ENCODE measurements at places on chromosomes 1 and 21.

- DNase-seq, result no peak
Measured at GRCh38 chr1:218414060-218414728, 69.1 kb downstream of the TGFB2 start.

- no peak for DNase-seq
Measured at GRCh38 chr1:63936276-63936675, 162.5 kb downstream of the ROR1 start.

DNA sequence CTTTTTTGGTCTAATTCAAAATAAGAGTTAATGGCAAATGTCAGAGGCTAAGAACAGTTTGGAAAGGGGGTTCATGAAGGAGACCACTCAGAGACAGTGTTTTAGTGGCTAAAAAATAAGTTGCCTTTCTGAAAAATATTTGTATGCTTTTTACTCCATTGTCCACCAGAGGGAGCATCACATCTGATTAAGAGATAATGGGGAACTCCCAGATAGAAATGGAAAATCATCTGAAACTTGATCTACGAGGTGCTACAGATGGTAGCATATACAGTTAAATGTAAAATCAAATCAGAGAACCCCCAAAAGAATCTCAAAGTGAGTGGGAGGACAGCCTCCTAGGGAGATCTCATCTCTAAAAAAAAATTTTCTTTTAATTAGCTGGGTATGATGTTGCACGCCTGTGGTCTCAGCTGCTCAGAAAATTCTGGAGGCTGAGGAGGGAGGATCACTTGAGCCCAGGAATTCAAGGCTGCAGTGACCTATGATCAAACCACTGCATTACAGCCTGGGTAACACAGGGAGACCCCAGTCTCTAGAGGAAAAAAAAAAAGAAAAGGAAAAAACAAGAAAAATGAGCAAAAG is 9.7 kb downstream of the SMYD3 start:
- DNase-seq, result peak; percentile 60

- no peak for DNase-seq
Measured at GRCh38 chr1:24248859-24249258, 61.8 kb upstream of the IFNLR1 start.

GRCh38 chr1:47436979-47437446 is 831 bp upstream of the FOXD2 start:
- DNase-seq, result no peak

- DNase-seq, result peak; percentile 42
Measured at GRCh38 chr1:52523376-52523775, 29.5 kb downstream of the TUT4 start.

- DNase-seq, result no peak
Measured at GRCh38 chr1:211536606-211537005, 42.4 kb downstream of the SLC30A1 start.

DNA sequence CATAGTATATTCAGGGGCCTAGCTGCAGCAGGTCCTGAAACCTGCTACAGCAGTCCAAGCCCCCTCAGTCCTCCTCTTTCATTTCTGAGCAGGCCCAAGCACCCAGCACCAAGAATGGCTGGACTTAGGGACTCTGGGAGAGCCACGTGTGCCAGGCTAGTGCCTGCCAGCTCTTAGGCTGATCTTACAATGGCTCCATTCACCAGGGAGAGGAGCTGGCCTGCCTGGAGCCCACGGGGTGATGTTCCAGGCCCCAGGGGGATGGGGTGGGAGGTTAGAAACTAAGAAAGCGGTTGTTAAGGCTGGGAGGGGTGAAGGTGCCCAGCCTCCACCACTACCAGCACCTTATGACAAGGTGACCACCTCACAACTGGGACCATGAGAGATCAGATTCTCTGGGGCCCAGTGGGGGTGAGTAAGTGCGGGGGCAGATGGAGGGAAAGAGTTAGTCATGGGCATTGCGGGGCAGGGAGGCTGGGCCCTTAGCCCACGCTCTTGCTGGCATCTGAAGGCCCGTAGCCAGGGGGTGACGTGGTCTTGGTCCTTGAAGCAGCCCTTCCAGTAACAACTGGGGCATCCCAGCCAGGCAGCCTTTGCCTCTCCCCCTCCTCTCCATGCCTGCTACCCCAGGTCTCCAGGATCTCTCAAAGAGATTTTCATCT is 30.3 kb upstream of the CLIC4 start:
- no peak for DNase-seq

GRCh38 chr1:46793126-46793525 is 5.7 kb upstream of the CYP4B1 start:
- no peak for DNase-seq

GRCh38 chr21:46061518-46061917 is 36.4 kb upstream of the COL6A2 start:
- DNase-seq, result no peak

GRCh38 chr1:95650631-95651030 is 416.6 kb downstream of the RWDD3 start:
- DNase-seq, result no peak

DNA sequence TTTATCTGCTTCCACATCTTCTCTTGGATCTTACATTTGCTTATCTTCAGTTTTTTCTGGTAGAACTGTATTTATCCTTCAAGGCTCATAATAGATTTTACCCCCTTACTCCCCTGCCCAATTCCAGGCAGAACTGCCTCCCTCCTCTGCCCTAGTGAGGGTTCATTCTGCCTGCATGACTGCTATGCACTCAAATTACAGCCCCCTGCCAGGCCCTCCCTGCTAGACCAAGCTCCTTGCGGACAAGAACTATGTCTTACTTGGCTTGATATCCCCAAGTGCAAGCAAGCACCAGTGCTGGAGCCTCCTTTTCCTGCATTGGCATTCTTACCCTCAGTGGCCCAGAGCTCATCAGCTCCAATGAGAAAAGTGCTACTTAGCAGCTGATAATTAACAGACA is 18.1 kb downstream of the MAPKAPK2 start:
- no peak for DNase-seq

- no peak for DNase-seq
Measured at GRCh38 chr1:57832612-57833011, 408.8 kb upstream of the DAB1 start.

DNA sequence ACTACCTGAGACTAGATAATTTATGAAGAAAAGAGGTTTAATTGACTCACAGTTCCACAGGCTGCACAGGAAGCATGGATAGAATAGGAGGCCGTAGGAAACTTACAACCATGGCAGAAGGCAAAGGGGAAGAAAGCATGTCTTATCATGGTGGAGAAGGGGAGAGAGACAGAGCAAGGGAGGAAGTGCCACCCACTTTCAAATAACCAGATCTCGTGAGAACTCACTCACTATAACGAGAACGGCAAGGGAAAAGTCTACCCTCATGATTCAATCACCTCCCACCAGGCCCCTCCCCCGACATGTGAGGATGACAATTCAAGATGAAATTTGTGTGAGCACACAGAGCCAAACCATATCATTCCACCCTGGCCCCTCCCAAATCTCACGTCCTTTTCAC is 4.7 kb upstream of the C21orf91 start:
- DNase-seq, result no peak

- no peak for DNase-seq
Measured at GRCh38 chr1:208029381-208030287, 118.7 kb upstream of the CD34 start.

- no peak for DNase-seq
Measured at GRCh38 chr1:153395136-153395685, 4.3 kb upstream of the S100A8 start.

DNA sequence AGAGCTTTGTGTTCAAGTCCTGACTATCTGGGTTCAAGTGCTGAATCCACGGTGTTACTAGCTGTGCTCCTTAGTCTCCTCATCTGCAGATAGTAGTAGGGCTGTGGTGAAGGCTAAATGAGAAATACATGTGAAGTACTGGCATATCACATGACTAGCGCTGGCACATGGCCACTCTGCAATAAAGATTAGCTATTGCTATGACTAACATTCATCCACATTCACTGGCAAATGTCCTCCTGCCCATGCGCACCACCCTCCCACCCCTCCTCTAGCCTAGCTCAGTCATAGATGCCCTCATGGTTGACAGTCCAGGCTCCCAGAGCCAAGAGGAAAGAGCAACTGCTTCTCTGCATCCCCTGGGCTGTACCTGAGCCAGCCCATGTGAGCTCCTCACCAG is 8.5 kb upstream of the COL8A2 start:
- no peak for DNase-seq

- no peak for DNase-seq
Measured at GRCh38 chr1:150233359-150234308, 2.3 kb downstream of the ANP32E start.

DNA sequence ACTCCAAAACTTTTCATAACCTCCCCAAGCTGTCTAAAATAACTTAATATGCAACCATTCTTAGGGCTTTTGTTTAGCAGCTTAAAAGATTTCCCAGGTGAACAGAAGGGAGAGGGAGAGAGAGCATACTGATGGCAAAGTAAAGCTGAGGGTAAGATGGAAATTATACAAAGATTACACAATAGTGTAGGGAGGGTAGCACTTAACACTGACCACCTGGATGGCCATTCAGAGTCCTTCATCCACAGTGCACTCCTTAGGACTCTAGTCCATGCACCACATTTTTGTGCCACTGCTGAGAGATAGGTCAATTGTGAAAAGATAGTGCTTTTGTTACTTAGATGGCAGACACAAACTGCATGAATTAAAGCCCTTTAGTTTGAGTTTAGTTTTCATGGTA is 574.6 kb downstream of the LMO4 start:
- no peak for DNase-seq

GRCh38 chr1:210489491-210489890 is 160.8 kb downstream of the HHAT start:
- no peak for DNase-seq

DNA sequence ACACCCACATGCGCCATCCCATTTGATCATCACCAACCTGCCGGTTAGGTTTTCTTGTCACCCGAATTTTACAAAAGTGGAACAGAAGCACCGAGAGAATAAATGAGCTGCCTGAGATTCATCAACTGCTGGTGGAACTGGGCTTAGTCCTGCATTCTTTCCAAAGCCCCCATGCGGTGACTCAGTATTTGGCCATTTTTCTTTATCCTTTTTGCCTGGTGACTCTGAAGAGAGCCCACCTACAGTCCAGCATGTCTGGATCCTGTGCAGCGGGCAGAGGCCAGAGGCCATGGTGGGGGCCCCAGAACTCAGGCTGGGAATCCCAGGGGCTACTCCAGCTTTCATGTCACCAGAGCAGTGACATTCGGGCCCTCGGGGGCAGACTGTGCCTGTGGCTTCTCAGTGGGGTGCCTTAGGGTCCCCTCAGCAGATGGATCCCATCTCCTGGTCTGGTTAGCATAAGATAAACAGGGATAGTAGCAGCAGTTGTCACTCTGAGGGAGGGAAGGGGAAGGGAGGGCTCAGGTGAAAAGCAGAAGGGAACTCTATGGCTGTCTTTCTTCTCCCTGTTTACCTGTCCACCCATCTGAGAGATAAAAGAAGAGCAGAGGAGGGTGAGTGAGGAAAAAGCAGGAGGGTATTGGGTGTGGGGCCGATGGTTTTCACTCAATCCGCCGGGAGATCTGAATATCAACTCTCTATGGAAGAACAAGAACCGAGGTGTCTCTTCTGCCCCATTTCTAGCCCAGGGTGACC is 63.2 kb downstream of the KIF26B start:
- DNase-seq, result no peak

DNA sequence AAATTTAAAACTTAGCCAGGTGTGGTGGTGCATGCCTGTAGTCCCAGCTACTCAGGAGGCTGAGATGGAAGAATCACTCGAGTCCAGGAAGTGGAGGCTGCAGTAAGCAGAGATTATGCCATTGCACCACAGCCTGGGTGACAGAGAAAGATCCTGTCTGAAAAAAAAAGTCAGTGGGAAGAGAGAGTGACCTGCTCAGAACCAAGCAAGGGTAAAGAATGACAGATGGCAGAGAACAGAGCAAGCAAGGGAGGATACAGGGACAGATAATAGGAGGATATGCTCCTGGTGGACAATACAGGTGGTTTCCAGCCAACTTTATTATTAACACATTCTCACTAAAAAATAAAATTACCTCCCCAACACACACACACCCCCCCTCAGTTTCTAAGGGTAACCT is 4.6 kb upstream of the TMEM51 start:
- no peak for DNase-seq

GRCh38 chr1:172323686-172324085 is 96.8 kb upstream of the C1orf105 start:
- no peak for DNase-seq

DNA sequence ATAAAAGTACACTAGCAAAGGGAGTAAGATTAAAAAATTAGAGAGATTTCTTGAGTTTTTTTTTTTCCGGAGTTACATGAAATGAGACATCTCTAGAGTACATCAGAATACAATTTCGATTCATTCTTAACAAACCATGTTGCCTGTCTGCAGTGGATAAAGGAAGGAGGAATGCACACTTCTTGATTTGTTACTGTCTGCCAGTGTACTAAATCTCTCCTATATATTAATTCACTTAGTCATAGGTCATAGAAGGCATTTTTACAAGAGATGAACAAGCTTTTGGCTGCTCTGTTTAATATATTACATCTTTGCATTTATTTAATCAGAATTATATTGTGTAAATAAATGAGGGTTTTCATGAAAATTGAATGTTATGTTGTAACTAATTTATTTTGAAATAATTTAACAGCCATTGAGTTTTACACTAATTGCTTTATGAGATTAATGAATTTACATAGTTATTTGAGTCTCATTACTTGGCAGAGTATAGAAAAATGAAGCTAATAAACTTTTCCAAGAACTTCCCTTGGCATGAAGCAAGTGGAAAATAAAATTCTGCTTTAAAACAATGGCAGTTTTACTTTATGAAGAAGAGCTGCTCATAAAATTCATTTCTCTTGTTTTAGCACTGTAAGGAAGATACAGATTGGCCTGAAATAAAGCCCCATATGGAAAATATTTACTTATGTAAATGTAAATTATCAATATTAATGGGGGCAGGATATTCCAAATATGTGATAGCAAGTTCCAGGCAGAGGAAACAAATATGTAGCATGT is 1284.7 kb downstream of the BRINP3 start:
- no peak for DNase-seq

DNA sequence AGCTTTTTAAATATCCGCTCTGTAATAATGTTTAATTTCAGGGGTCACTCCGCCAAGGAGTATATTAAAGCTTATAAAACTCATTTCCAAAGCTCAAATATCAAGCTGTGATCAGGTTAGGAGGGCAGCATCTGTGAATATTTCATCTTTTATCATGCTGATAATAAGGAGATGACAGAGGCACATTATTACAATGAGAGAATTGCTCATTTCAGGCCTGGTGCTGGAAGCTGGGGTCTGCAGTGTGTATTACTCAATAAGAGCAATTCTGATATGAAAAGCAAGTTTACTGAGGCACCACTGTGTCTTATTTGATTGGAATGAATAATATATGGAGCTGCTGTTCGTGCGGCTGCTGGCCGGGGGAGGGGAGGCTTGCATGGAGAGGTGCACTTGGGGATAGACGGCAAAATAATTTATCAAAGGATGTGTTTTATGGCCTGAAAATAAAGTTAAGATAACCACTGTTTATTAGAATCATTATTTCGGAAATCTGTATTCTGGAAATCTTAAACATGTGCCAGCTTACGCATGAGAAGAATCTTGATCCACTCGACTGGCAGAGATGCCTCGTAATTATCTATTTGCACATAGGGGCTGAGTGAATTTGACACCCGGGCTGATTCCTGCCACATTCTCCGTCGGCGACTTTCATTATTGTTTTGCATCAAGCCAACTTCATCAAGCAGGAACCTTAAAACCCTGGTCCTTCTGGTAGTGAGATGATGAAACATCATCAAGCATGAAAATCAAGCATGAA is 173.2 kb downstream of the RRAGC start:
- no peak for DNase-seq

Data from activated CD4-positive, alpha-beta T cell treated with anti-CD3 and anti-CD28 coated beads, Interleukin-2, amount 10 ng/mL, durations not matched to agents 7 days and 5 days (primary cell).